ENCODE measurements at places on chromosomes 3 and 15. TPM values are rescaled to one million over a fixed set of nuclear protein-coding genes. Genes with fewer than 3 reads are reported as not detected.

DNA sequence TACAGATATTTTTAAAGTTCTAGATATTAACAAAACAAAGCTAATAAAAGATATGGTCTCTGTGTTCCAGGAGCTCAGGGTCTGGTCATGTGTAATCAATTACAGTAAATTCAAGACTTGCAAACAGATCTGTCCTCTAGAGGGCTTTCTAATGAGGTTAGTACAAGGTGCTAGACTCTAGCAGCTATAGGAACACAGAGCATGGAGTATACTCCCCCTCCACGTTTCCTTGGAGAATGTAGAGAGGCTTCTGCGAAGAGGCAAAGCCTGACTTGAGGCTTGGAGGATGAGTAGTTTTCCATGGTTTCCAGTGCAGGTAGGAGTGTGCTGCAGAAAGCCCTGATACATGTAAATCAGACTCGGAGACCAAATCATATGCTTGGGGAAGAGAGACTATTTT, 32.7 kb upstream of the DLG1 start:
- DNase-seq, result no peak

- no peak for DNase-seq
These were observed 19.4 kb upstream of the ADAMTS7 start for GRCh38 chr15:78830514-78831228.

DNA sequence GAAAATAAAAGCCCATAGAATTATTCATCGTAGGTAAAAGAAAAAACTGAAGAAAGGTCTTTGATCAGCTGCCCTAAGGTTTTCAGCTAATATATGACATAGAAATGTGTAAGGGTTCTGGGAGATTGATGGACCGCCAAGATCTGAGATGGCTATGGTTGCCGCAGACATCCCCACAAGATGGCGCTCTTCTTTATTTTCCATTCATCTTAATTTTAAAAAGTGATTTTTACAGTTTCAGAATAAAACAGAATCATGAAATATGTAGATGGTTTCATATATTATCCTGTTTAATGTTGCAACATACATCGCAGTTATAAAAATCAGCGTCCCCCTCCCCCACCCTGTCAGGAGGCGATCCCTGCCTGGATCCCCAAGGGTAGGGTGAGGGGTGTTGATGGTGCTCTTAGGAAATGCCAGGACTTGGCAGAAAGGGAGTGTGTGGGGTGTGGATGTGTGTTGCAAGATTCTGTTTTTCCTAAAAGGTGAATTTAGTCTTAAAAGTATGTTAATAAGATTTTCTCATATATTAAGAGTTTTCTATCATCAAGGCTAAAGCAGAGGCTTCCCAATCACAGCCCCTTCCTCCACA, 68.8 kb downstream of the ANXA2 start:
- no peak for DNase-seq

DNA sequence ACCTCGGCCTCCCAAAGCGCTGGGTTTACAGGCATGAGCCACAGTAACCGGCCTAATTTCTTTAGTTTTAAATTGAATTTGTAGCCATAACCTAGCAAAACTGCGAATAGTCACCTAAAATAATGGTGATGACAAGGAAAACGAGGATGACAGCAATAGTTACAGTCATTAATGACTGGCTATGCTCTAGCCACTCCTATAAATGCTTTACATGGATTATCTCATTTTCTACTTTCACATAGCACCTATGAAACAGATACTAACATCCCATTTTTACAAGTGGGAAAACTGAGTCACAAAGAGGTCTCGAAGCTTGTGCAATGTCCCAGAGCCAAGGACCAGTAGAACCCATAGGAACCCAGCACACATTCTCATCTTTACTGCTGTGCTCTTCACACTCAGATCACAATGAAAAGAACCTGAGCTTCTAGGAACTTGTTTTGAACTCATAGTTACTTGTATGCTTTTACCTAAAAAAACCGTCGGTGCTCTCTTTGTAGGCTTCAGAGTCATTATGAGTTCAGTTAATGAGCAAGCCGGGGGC, 39.4 kb downstream of the FBXL22 start:
- DNase-seq, result no peak

DNA sequence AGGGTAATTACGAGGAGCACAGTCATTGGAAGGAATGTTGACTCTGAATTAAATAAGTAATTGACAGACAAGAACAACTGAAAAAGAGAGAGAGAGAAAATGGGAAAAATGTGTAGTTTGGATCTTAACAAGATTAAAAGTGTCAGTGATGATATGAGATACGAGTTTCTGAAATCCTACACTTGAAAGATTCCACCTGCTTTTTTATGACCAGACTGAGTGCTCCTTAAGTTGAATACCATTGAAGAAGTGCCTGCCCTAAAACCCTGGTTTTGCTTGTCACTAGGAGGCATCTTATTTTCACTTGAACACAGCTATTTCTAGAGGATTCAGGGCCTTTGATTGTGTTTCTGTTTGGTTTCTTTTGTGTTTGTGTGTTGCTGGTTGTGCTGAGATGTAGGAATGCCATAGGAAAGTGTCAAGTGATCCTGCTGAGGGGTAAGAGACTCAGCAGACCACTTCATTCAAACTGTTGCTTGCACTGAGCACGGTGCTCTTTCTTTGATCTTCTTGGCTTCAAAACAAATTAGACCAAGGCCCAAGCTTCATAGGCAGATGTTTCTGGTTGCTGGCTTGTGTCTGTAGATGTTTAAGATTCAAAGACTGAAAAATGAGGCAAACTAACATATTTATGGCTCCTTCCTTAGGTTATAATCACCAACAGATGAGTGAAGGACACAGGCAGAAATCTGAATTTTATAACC, 17.2 kb upstream of the ABHD10 start:
- no peak for DNase-seq

DNA sequence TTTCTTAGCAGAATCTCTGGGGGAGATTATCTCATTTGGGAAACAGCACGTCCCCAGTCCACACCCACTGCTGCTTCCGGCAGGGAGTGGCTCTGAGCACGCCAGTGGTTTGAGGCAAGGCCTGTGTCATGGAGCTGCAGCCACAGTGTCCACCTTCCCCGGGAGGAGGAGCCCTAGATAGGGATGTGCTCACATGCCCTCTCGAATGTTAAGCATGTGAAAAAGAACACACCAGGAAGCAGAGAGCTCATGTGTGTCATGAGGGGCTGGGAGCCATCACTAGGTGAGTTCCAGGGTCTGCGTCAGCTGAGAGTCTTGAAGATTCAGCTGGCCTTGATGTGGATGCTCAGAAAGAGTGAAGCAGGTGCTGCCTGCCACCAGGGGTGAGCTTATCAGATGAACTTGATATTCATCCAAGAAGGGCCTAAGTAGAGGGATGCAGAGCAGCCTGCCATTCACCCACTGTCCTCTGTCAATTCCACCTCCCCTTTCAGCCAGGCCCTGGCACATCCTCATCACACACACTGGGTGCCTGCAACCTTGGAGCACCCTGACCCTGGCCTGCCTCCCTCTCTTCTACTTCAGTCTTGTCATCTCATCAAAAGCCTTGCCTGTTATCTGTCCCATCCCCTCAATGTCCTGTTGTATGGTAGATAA, 16.3 kb downstream of the ITGA11 start:
- DNase-seq, result no peak

Gene TMC3
- total RNA-seq, result not detected

Gene SLC24A5
- not detected for total RNA-seq

Data from breast epithelium (tissue), 4 donors.